ENCODE measurements at places on chromosomes 5 and 9. TPM values are rescaled to one million over a fixed set of nuclear protein-coding genes. Genes with fewer than 3 reads are reported as not detected.

DMXL1 gene
- total RNA-seq: 40.5 TPM

PCDHGA7 gene
- total RNA-seq: 4.9 TPM

DNA sequence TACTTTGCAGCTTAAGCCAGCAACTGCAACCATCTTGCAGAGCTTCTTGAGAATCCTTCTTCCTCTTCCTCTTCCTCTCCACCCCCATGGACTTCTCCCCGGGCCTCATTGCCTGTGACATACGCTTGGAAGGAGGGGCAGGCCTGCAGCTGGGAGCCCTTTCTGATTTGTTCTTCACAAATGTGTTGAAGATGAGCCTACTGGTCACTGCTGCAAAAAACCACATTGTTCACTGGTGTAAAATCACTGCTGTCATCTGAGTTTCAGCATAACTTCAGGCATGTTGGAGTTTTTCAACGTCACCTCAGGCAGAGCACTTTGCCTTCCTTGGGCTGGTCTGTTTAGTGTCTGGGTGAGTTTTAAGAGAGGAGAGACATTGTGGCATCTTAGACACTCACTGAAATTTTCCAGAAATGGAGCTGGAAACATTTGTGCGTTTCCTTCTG is 7.9 kb downstream of the TJP2 start:
- no peak for DNase-seq

GRCh38 chr9:97761056-97761598 is 64.0 kb upstream of the XPA start:
- no peak for DNase-seq

DNA sequence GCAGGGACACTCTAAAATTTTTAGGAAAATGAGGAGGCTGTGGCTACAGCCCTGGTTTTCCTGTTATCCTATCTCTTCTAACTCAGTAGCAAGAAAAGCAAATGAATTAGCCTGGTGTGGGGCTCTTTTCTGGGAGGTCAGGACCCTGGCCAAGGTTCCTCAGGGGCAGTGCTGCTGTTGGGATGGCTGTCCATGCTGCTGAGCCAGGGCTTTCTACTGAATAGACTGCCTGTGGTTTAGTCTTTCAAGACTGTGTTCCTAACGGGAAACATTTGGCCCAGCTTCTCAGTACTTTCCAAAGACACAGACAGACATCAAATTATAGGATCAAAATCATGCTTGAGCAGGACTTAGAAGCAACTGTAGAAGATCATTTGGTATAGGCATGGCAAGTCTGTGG is 18.1 kb downstream of the TNC start:
- DNase-seq: no peak

DNA sequence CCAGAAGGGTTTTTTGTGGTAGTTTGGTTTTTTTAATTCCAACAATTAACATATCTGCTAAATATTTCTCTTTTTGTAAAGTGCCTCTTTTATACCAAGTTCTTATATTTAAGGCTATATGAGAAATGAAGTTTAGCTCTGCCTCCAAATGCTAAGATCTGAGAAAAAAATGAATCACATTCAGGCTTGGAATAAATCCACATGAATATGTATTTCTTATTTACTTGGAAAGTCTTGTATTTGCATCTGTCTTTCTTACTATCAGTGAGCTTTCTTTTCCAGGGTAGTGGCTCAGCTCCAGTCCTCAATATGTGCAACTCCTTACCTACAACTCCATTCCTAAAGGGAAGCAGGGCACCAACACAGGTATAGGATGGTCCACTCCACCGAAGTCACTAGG is 127.9 kb downstream of the GLIS3 start:
- no peak for DNase-seq

- DNase-seq: no peak
These were observed 21.1 kb downstream of the PPP1R2B start for GRCh38 chr5:156871212-156871611.

- DNase-seq: no peak
These were observed 14.1 kb downstream of the FBXL17 start for GRCh38 chr5:108367679-108368334.

GRCh38 chr9:100856238-100856637 is 172.3 kb upstream of the PLPPR1 start:
- no peak for DNase-seq

- no peak for DNase-seq
These were observed 29.8 kb upstream of the TMEM161B start for GRCh38 chr5:88298425-88298824.

- DNase-seq: no peak
These were observed 8.2 kb upstream of the CAMK4 start for GRCh38 chr5:111215971-111216370.

GRCh38 chr9:123115146-123115913 is 81.9 kb downstream of the GPR21 start:
- DNase-seq: no peak

- DNase-seq: no peak
These were observed 41.6 kb upstream of the SYNPO start for GRCh38 chr5:150598821-150599273.

GRCh38 chr9:127059765-127060361 is 62.6 kb downstream of the ANGPTL2 start:
- DNase-seq: peak; percentile 55

DNA sequence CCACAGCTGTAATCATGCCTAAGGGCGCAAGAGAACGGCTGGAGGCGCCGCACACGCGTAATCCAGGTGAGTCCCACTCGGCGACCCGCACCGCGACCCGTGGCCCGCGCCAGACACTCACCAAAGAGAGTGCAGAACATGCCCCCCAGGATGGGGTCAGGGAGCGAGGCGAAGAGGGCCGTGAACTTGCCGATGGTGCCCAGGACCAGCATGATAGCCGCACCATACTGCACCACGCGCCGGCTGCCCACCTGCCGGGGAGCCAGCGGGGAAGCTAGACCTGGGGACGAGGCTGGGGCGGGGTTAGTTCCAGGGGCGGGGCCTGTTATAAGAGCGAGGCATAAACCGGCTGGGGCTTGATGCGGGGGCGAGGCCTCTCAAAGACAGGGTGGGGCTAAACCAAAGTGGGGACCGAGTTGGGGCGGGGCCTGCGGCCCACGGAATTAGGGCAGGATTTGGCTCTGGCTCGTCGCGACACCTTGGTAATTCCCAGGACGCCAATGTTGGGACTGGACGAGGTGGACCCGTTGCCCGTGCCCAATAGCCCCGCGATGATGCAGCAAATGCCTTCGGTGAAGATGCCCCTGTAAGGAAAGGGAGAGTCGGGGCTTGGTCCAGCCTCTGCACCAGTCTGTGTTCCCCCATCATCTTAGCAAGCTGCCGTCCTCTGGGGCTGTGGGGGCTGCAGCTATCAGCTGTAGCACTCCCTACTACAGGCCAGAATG is 4.8 kb downstream of the SLC23A1 start:
- no peak for DNase-seq

DNA sequence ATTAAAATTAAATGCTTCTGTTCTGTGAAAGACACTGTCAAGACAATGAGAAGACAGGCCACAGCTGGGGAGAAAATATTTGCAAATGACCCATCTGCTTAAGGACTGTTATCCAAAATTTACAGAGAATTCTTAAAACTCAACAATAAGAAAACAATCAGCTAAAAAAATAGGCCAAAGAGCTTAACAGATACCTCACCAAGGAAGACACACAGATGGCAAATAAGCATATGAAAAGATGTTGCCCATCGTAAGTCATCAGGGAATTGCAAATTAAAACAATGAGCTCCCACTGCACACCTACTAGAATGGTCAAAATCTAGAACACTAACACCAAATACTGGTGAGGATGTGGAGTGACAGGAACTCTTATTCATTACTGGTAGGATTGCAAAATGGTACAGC is 10.3 kb downstream of the WNK2 start:
- no peak for DNase-seq

Measured in right atrium auricular region (tissue), 2 donors.